Epithelial cell of proximal tubule (primary cell): ENCODE measurements at places on chromosomes 3 and 15. TPM values are rescaled to one million over a fixed set of nuclear protein-coding genes. Genes with fewer than 3 reads are reported as not detected.
A peak's percentile ranks its signal among the peaks of the same experiment; 100 is the strongest.

GRCh38 chr3:13019243-13020095, 53.8 kb downstream of the IQSEC1 start:
- no peak for DNase-seq

Gene SLC6A11
- total RNA-seq, result not detected in 2 replicates

- no peak for DNase-seq
Measured at GRCh38 chr15:94105760-94106159, 125.6 kb upstream of the MCTP2 start.

GRCh38 chr15:41799488-41799805, 25.2 kb downstream of the MAPKBP1 start:
- DNase-seq, result no peak

DNA sequence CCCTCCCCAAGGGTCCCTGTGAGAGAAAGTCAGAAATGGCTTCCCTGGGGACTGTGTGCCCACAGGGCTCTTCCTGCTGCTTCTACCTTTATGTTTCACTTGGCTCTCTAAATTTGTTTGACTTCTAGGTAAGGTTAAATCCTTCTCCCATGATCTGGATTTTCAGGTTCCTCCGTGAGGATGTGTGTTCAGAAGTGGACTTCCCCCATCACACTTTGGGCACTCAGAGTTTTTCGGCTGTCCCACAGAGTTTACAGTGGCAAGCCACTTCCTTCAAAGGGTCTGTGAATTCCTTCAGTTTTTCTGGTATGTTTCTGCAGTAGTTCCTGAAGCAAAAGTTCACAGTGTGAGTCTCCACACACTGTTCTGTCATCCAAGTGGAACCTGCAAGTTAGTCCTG, 30.9 kb upstream of the RARB start:
- no peak for DNase-seq

- DNase-seq, result no peak
Measured at GRCh38 chr15:64622410-64623260, 152.8 kb downstream of the RBPMS2 start.

Gene KLF15
- 0.14 TPM in 1 of 2 replicates, not detected in the other for total RNA-seq

GRCh38 chr3:10417847-10418246, 87.5 kb downstream of the ATP2B2 start:
- no peak for DNase-seq

DNA sequence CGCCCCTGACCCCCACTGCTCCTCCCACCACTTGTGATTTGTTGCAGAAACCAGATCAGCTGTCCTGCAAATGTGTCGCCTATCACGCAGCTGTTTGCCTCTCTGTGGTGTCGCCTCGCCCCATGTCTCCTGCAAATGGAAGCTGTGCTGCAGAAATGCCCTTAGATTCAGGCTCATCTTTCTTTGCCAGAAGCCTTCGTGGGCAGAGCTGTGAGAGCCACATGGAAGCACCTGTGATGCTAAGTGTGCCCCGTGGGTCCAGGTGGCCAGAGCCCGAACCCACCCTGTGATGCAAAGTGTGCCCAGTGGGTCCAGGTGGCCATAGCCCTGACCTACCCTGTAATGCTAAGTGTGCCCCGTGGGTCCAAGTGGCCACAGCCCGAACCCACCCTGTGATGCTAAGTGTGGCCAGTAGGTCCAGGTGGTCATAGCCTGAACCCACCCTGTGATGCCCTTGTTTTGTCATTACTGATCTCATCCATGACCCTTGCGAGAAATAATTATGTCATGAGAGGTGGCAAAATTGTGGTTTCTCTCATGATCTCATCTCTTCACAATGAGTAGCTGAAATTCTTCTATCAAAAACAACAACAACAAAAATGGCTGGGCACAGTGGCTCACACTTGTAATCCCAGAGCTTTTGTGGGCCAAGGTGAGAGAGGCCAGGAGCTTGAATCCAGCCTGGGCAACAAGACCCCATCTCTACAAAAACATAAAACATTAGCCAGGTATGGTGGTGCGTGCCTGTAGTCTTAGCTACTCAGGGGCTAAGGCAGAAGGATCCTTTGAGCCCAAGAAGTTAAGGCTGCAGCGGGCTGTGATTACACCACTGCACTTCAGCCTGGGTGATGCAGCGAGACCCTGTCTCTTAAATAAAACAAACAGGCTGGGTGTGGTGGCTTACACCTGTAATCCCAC, 187.4 kb downstream of the GOLGA6L6 start:
- DNase-seq, result no peak

Gene TUSC7
- not detected in 2 replicates for total RNA-seq

- no peak for DNase-seq
Measured at GRCh38 chr3:173659972-173660371, 262.4 kb downstream of the NLGN1 start.

Gene BSN
- under 0.01 and 0.46 TPM in 2 replicates for total RNA-seq

DNA sequence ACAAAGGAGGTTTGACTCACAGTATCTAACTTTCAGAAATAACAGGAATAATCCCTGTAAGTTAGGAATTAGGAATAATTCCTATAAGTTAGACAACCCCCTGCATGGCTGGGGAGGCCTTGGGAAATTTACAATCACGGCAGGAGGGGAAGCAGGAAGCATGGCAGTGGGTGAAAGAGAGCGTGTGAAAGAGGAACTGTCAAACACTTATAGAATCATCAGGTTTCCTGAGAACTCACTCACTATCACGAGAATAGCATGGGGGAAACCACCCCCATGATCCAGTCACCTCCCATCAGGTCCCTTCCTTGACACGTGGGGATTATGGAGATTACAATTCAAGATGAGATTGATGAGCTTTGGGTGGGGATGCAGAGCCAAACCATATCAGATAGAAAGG, 385.5 kb downstream of the IL20RB start:
- no peak for DNase-seq

DNA sequence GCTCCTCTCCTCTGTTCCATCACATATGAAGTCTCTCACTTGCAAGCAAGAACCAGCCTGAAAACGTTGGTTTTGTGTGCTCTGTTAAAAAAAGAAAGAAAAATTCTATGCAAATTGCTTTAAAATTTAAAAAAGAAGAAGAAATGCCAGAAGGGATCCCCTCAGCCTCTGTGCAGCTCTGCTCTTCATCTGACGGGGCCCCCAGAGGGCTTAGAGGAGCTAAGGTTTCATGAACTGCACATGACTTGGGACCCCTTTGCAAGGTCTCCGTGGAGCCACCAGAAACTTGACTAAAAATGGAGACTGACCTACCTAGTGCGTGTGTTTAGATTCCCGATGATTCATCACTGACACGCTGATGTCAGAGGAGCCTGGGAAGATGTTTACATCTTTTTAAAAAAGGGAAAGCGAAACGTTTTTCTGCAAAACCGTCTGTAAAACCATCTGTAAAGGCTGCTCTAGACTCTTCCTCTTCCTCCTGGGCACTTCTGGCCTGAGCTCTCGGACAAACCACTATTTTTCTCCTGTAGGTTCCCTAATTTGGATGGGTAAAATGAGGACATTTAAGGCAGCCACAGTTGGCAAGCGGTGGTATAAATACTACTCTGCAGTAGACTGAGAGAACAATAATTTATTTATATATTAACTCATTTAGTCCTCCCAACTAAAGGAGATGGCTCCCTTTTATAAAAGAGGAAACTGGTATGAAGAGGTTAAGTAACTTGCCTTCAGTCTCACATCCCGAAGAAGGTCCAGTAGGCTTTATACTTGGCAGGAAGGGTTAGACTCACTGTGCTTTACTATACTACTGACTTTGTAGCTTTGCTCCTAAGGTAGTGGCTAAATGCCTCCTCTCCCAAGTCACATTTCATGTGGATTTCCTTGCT, 67.2 kb upstream of the POLG start:
- DNase-seq, result no peak

DNA sequence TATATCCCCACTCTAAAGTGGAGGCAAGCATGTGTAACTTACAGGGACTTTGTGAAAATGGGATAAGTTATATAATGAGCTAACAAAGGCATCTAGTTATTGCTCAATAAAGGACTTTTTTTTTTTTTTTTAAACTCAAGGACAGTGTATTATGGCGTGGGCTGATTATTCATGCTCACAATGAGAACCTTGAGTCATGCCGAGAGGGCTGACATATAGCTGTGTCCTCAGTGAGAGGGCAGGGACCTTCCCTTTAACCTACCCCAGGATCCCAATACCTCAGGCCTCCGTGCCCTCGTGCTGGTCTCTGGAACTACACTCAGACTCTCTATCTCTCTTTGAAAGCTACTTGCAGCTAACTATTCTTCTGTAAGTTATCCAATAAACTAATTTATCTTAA, 319.9 kb upstream of the ICE2 start:
- peak; percentile 73 for DNase-seq

Gene IMPG2
- under 0.01 TPM in 2 replicates for total RNA-seq

- no peak for DNase-seq
Measured at GRCh38 chr15:43541785-43542184, 24.4 kb downstream of the MAP1A start.

Gene ENTPD3
- 0.43 and 0.46 TPM in 2 replicates for total RNA-seq

- DNase-seq, result no peak
Measured at GRCh38 chr3:170417090-170417489, 1.6 kb upstream of the CLDN11 start.

DNA sequence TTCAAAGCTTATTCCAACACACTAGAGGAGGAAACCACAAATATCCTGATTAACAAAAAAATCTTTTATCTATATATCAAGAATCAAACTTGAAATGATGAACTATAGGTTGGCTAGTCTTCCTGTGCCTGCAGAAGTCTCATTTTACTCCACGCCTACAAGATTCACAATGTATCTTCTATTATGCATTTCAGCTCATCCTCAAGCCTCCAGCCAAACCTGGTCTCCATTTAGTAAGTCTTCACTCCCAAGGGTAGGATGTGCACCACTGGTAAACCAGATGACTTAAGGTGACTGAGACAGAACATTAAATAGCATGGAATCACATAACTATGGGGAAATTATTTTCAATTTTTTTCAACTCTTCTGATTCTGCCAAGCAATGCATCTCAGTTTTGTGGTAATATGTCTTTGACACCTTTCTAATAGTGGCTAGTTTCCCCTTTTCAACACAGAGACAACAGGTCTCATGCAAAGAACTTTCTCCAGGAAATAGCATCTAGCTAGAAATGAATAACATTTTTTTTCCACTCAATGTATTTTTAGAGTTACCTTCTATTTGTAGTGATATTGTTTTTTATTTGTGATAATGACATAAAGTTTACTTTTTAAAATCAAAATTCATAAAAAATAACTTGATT, 166.9 kb downstream of the TNIK start:
- no peak for DNase-seq

Gene PAQR9
- total RNA-seq, result 0.29 and 0.63 TPM in 2 replicates
